ENCODE measurements at places on chromosomes 6 and 20. TPM values are rescaled to one million over a fixed set of nuclear protein-coding genes. Genes with fewer than 3 reads are reported as not detected.

GRCh38 chr20:19588732-19589131 lies 169.3 kb upstream of the RIN2 start:
- DNase-seq, result no peak

- no peak for DNase-seq
These were observed 754.5 kb downstream of the HDGFL1 start for GRCh38 chr6:23323897-23324296.

Gene GABRR1
- total RNA-seq, result not detected

- no peak for DNase-seq
These were observed 478.0 kb downstream of the MMUT start for GRCh38 chr6:48985025-48985424.

- DNase-seq, result no peak
These were observed 81.4 kb upstream of the STXBP5 start for GRCh38 chr6:147122823-147123222.

Gene ZBTB46
- 5.4 TPM for total RNA-seq

Gene SLC23A2
- 12.2 TPM for total RNA-seq

Gene ESR1
- total RNA-seq, result 4.3 TPM
